ENCODE measurements at places on chromosomes 1 and 21. TPM values are rescaled to one million over a fixed set of nuclear protein-coding genes. Genes with fewer than 3 reads are reported as not detected.

Gene RSPH1
- total RNA-seq: not detected

Gene CA14
- not detected for total RNA-seq

Gene SPRR5
- not detected for total RNA-seq

Gene SLC45A3
- total RNA-seq: 2.9 TPM

Gene TAL1
- total RNA-seq: not detected

Gene F13B
- total RNA-seq: not detected

Gene OR14K1
- total RNA-seq: not detected

Gene FCAMR
- not detected for total RNA-seq

Gene TAS1R3
- 0.28 TPM for total RNA-seq

- DNase-seq: no peak
Measured at GRCh38 chr1:97304366-97304765, 582.8 kb downstream of the PTBP2 start.

DNA sequence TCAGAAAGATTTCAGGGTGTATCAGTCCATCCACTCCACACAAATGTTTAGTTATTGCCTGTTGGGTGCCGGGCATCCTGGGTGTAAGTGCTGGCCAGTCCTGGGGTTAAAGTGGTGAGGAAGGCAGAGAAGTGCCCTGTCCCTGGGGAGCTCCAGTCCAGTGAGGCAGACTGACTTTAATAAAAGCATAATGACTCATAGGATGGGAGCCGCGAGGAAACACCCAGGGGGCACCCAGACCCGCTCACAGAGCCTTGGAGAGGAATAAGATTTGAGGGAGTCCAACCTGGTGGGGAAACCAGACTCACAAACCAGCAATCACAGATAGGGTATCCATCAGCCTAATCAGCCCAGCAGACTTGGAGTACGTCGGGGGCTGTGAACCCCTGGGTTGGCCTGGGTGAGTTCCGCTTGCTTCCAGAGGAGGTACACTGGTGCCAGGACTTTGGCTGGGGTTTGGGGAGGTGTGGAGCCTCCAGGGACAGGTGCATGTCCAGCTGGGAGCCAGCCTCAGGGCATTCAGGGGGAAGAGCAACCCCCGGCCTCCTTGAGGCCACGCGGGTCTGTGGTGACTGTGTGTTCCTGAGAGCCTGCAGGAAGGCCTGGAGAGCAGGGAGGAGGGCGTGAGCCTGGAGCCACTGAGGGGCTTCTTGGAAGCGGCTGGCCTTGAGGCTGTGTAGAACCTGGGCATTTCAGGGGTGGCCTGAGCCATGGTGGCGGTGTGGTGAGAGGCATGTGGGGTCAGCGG, 3.7 kb downstream of the PEAR1 start:
- no peak for DNase-seq

DNA sequence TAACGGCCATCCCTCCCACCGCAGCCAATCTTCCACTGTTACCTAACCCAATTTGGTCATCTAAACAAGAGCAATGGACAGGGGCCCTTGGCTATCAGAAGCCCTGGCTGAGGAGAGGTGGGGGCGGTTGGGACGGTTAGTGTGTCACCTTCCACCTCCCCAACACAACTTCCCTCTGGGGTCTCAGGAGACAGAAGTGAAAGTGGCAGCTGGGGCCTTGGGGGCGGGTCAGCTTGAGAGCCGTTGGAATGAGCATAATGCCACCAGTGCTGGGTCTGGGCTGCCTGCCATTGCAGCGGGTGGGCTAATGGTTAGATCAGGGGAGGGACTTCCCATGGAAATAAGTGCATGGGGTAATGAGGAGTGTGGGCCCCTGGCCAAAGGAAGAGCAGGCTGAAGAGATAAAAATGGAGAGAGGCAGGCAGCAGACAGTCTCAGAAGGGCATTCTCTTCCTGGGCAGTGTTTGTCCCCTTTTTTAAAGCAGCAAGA, 7.9 kb downstream of the MEF2D start:
- DNase-seq: no peak

DNA sequence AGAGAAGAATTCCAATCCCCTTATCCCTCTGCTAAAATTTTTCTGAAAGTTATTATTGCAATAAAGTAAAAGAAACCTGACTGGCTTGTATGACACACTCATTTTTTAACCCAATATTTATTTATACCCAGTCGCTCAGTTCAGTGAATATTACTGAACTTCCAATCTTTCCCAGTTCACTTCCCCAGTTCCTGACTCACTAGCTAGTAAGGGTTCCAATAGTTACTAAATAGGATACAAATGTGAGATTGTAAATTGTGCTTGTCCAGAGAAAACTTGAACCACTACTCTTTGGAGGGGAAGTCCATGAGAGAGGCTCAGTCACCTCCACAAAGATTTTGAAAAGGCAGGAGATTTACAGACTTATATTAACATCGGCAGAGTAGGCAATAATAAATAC, 31.4 kb downstream of the PRDX6 start:
- DNase-seq: no peak

DNA sequence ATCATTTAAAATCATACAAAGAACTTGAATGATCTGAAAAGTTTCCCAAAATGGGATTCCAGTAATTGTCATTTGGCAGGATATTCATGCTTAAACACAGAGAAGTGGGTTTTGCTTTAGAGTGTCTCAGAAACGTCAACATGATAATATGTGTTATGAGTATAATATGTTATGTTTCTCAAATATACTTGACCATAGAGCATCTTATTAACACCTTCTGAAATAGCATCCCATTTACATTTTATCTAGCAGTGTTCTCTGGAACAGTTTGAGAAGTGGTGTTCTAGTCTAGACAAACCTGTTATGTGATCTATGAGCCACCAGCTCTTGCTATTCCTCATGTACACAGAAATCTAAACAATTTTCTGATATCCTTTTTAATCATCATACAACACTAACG, 588.8 kb upstream of the PBX1 start:
- DNase-seq: no peak

DNA sequence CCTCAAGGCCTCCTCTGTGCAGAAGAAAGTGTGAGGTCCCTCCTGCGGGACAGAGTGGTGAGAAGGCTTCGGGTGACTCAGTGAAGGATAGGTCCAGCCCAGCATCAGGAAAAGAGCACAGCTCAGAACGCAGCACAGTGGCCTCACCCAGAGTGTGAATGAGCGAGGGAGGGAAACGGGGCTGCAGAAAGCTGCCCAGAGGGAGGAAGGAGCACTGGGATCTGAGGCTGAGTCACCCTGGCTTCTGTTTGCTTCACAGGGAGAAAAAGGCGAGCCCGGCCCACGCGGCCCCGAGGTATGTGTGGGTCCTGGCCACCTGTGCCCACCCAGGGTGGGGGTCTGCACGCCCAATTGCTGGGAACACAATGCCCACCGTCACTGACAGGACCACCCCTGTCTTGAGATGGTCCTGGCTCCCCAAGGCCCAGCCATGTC, 24.3 kb downstream of the COL6A2 start:
- DNase-seq: peak; percentile 49

- DNase-seq: no peak
Measured at GRCh38 chr1:85584923-85585322, 4.4 kb downstream of the CCN1 start.

GRCh38 chr1:205927247-205927646, 16.0 kb downstream of the SLC26A9 start:
- peak; percentile 48 for DNase-seq

- no peak for DNase-seq
Measured at GRCh38 chr1:56311766-56312165, 267.6 kb downstream of the PLPP3 start.

- no peak for DNase-seq
Measured at GRCh38 chr1:174198202-174198601, 38.9 kb downstream of the RABGAP1L start.

GRCh38 chr1:152343006-152343405, 16.8 kb downstream of the FLG2 start:
- no peak for DNase-seq

DNA sequence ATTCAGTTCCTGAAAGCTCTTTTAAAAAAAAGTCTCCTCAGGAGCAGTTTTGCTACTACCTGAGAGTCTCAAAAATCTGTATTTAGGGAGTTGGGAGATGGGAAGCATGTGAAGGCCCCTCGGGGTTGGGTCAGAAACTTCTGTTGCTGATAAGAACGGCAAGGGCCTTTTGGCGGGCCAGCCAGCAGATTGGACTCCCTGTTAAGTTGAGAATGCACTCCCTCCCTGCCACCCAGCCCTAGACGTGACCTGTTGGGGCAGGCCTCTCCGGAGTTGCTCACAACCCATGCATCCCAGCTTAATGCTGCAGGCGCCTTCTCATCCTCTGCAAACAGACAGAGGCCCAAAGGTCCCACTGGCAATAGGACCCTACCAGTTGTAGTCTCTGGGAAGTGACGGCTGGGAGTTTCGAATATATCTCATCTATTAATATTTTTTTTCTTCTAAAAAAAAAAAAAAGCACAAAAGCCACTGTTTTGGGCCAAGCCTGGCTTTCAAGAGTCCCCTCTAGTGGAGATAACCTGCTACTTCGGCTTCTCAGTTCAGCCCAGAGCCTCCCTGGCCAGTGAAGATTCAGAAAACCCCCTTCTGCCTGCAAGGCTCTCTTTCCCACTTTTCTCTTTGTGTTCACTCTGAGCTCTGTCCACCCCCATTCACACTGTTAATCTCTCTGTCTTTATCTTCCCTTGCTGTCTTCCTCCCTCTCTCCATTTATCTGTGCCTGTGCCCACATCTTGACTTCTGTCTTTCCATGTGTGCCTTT, 5.3 kb downstream of the PLXNA2 start:
- DNase-seq: no peak

- DNase-seq: no peak
Measured at GRCh38 chr1:79369091-79369490, 362.6 kb upstream of the ADGRL4 start.

DNA sequence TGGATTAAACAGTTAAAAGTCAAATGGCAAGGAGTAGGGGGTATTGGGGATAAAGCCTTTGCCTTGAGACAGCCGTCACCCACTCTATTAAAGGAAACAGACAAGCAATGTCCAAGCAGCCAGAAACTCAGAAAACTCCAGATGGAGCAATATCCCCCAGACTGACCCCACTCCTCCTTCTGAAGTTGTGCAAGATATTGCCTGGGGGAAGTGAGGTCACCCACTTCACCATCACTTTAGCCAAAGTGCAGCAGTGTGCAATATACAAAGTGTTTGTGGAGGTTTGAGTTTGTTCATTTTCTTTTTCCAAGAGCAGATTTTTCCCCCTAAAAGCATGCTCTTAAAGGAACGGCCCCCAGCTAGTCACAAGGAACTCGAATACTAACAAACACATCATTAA, 125.1 kb downstream of the ETS2 start:
- no peak for DNase-seq

- no peak for DNase-seq
Measured at GRCh38 chr1:153292740-153293479, 19.8 kb downstream of the PGLYRP3 start.

DNA sequence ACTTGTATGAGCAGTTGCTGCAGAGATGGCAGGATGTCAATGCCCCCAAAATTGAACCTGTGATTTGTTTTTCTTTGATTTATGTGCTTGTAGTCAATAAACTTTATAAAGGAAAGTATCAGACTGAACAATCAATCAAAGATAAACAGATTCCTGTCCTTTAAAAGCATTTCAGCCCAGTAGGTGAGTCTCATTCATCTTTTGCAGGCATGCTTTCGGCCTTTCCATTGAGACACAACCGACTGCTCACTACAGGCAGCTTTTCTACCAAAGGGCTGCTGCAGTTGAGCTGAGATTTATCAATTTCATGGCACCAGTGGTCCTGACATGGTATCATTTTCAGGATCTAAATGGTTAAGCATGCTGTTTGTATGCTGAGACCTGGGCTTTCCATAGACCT, 513.6 kb upstream of the PTBP2 start:
- no peak for DNase-seq

GRCh38 chr1:211614615-211615014, 35.7 kb upstream of the SLC30A1 start:
- no peak for DNase-seq

DNA sequence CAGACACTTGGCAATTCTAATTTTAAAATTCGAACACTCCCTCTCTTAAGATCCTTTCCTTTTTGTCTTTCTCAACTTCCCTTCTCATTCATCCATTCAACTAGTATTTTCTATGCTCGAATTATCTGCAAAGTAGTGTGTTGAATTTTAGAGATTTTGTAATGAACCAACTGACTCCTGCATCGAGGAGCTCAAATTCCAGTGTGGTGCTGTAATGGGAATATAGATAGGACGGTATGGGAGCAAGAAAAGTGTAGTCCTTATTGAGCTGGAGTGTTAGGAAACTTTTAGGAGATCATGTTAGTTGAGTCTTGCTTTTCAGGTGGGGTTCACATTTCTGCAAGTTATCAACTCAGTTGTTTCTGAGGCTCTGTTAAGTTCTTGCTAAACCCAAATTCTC, 897.5 kb downstream of the TTLL7 start:
- DNase-seq: no peak

GRCh38 chr1:86750530-86750929, 46.2 kb downstream of the SH3GLB1 start:
- no peak for DNase-seq

GRCh38 chr1:94884106-94884505, 42.8 kb downstream of the CNN3 start:
- no peak for DNase-seq

DNA sequence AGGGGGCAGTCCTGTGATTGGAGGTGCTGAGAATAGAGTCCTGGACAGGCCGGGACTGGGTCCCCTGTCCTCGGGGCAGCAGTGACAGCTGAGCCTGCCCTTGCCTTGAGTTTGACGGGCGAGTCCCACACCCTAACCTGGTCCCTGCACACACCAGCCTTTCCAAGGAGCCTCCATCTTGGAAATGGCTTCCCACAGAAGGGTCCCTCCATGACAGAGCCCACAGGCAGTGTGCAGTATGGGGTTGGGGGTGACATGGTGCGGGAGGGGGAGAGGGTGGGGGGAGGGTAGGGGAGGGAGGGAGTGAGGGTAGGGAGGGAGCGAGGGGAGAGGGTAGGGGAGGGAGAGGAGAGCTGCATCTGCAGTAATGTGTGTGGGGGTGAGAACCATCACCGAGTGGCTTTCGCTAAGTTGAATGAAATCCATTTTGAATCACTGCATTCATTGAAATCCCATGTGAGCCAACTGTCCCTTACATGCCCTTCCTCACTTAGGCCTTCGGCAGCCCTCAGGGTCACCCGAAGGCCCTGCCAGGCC, 10.1 kb upstream of the TMEM52 start:
- peak; percentile 66 for DNase-seq

GRCh38 chr1:165907256-165907857, 79.9 kb downstream of the UCK2 start:
- no peak for DNase-seq

Data from chondrocyte (in vitro differentiated cells).